ENCODE measurements at places on chromosomes 1 and 21. TPM values are rescaled to one million over a fixed set of nuclear protein-coding genes. Genes with fewer than 3 reads are reported as not detected.

DNA sequence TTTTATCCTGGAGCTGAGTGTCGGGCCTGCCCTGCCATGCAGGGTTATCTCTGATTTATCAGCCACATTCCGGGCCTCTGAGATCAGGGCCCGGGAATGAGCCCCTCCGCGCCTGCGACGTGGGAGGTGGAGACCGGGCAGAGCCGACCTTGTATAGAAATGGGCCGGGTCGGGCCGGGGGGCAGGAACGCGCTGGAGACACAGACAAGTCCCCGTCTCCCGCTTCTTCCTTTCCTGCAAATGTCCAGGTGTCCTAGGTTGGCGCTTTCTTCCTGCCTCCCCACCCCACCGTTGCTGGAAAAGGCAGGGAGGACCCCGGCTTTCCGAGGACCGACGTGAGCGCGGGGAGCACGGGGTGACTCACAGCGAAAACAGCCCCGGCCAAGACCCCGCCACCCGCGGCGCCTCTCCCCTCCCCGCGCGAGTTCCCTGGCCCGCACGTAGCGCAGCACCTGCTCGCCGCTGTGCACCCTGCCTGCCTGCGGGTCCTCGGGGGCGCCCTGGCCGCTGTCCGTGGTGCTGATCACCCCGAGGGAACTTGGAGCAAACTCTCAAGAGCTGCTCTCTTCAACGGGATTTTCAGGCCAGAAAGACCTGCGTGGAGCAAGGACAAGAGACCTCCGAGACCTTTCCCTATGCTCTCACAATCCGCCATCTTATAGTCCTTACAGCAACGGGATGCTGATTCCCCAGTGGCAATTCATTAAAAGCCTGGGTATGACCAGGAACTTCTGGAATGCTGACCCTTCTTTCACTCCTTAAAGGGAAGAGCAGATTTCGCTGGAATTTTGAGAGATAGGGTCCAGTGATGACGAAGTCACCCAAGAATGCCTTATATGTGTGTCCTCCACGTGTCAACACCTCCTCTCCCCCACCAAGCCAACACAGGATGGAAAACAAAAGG lies 475 bp upstream of the NPPB start:
- H3K36me3 ChIP-seq = no peaks in the 10 kb centered on the region
- H3K27ac ChIP-seq = no peak overlapping the region
- DNase-seq = peak; percentile 91
- peaks cover 37% of the 10 kb centered on the region for H3K27me3 ChIP-seq

DNA sequence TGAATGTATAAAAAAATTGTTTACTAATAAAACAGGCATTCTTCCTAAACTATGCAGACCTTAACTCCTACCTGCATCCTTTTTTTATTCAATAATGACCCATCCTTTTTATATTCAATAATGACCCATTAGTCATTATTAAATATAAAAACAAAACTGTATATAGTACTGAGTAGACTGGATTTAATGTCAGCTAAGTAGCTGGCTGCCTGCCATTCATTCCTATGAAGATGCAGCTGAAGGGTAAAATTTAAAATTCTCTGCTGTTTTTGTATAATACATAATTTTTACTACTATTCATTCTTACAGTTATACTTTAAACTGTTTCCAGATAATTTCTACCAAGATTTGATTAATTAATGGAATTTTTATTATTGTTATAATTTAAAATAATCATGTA lies 79.3 kb downstream of the DENND1B start:
- H3K36me3 ChIP-seq = no peaks in the 10 kb centered on the region
- H3K4me3 ChIP-seq = no peak overlapping the region
- no peak overlapping the region for H3K27ac ChIP-seq
- H3K27me3 ChIP-seq = no peaks in the 10 kb centered on the region

DNA sequence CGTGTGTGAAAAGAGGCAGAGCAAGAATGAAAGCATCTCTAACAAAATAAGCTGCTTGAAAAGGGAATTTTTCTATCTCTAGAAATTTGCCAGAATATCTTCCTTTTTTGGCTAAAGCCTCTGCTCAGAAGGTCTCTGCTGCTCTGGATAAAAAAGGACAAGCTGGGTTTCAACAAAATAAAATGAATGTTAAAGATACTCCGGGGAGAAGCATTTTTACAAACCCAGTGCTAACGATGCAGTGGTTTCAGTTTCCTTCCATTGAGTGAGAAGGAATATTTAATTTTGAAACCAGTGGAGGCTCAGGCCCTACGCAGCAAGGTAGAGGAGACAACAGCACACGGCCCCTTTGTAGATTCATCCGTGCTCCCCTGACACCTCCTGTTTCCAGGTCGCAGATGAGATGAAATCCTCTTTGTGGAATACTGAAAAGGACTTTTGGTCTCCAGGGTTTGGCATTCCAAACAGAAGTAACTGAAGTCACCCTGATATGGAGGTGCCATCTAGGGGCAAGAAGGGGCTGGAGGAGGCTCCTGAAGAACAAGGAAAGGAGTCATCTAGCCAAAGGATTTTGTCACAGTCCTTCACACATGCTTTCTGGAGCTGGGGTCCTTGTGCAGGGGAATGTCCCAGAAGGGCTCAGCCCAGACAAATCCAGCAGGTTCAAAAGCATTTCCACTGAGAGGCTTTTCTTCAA lies 65.7 kb upstream of the SYT6 start:
- peak overlapping the region; percentile 66 for H3K4me3 ChIP-seq
- H3K27me3 ChIP-seq = peaks cover 4% of the 10 kb centered on the region
- no peak for DNase-seq
- peaks cover 4% of the 10 kb centered on the region for H3K4me1 ChIP-seq

DNA sequence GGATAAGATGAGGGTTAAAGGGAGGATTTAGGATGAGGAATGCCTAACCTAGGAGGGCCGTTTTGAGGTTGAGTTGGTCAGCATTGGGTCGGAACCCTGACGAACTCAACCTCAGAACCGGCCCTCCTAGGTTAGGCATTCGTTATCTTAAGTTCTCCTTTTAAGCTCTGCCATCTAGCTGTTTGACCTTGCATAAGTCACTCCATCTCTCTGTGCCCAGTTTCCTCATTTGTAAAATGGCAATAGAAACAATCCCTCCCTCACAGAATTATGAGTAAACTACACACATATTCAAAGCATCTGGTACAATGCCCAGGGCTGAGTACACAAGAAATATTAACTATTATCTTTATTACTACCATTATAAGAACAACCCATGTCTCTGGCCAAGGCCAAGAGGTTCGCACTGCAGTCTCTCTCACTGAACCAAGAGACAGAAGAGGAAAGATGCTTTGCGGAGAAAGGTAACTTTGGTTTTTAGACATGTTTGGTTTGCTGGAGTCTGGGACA lies 4.8 kb downstream of the ABCB10 start:
- H3K27me3 ChIP-seq = no peaks in the 10 kb centered on the region
- no peak for DNase-seq
- H3K4me3 ChIP-seq = no peak overlapping the region
- no peaks in the 10 kb centered on the region for H3K36me3 ChIP-seq
- no peak overlapping the region for H3K27ac ChIP-seq

GRCh38 chr1:7290971-7291970 lies 479.8 kb upstream of the VAMP3 start:
- peak overlapping the region; percentile 37 for H3K4me3 ChIP-seq
- peaks cover 22% of the 10 kb centered on the region for H3K4me1 ChIP-seq
- peak; percentile 78 for DNase-seq
- no peaks in the 10 kb centered on the region for H3K36me3 ChIP-seq

DNA sequence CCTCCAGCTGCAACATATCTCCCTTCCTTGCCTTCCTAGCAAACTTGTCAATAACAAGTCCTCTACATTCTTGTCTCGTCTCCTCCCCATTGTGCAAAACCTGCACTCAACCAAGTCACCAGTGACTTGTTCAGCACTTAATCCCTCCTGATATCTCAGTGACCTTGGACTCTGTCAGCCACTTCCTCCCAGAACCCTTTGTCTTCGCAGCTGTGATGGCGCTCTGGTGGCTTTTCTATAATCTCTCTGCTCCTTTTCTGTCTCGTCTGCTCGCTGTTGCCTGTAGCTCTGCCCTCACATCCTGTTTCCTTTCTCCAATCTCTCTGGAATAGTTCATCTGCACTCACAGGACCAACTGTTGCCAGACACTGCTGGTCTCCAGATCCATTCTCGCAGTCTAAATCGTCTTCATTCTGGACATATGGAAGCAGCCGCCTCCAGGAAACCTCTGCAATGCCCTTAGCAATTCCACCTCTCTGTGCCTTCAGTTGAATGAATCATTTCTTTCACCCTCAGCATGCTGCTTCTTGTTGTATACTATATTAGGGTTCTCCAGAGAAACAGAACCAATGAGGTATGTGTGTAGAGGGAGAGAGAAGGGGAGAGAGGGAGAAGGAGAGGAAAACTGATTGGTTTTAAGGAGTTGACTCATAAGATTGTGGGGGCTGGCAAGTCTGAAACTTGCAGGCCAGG lies 17.4 kb upstream of the IFNAR2 start:
- H3K36me3 ChIP-seq = no peaks in the 10 kb centered on the region
- no peak overlapping the region for H3K27ac ChIP-seq
- no peak for DNase-seq
- no peaks in the 10 kb centered on the region for H3K27me3 ChIP-seq
- peaks cover 8% of the 10 kb centered on the region for H3K4me1 ChIP-seq
- no peak overlapping the region for H3K4me3 ChIP-seq

- H3K27me3 ChIP-seq = peaks cover 4% of the 10 kb centered on the region
- no peaks in the 10 kb centered on the region for H3K4me1 ChIP-seq
- H3K36me3 ChIP-seq = no peaks in the 10 kb centered on the region
- H3K27ac ChIP-seq = no peak overlapping the region
- DNase-seq = peak; percentile 41
These were observed 37.3 kb downstream of the CAMK2N1 start for GRCh38 chr1:20448671-20449071.

DNA sequence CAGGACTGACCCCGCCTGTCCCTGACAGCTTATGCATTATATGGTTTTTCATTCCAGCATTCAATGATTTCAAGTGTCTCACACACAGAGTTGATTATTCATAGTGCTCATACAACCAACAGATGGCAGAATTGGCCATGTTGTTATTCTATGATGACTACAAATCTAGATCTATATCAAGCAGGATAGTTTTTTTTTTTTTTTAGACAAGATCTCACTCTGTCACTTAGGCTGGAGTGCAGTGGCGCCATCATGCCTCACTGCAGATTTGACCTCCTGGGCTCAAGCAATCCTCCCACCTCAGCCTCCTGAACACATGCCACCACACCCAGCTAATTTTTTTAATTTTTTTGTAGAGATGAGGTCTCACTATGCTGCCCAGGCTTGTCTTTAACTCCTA lies 40.1 kb upstream of the LRRC8D start:
- H3K27me3 ChIP-seq = peaks cover 3% of the 10 kb centered on the region
- no peaks in the 10 kb centered on the region for H3K36me3 ChIP-seq
- H3K4me1 ChIP-seq = no peaks in the 10 kb centered on the region
- no peak for DNase-seq
- no peak overlapping the region for H3K4me3 ChIP-seq

GRCh38 chr1:108886292-108886691 lies 9.5 kb downstream of the GPSM2 start:
- no peak for DNase-seq
- no peak overlapping the region for H3K4me3 ChIP-seq
- H3K27me3 ChIP-seq = no peaks in the 10 kb centered on the region
- H3K4me1 ChIP-seq = no peaks in the 10 kb centered on the region
- no peak overlapping the region for H3K27ac ChIP-seq

- DNase-seq = no peak
- no peaks in the 10 kb centered on the region for H3K27me3 ChIP-seq
- no peak overlapping the region for H3K27ac ChIP-seq
- H3K4me3 ChIP-seq = no peak overlapping the region
- no peaks in the 10 kb centered on the region for H3K36me3 ChIP-seq
- no peaks in the 10 kb centered on the region for H3K4me1 ChIP-seq
These were observed 424.3 kb downstream of the PCP4 start for GRCh38 chr21:40291560-40291959.

GRCh38 chr1:235326719-235327558 lies 1.0 kb downstream of the ARID4B start:
- H3K36me3 ChIP-seq = no peaks in the 10 kb centered on the region
- DNase-seq = peak; percentile 74
- H3K27me3 ChIP-seq = no peaks in the 10 kb centered on the region
- H3K4me3 ChIP-seq = peak overlapping the region; percentile 90

DNA sequence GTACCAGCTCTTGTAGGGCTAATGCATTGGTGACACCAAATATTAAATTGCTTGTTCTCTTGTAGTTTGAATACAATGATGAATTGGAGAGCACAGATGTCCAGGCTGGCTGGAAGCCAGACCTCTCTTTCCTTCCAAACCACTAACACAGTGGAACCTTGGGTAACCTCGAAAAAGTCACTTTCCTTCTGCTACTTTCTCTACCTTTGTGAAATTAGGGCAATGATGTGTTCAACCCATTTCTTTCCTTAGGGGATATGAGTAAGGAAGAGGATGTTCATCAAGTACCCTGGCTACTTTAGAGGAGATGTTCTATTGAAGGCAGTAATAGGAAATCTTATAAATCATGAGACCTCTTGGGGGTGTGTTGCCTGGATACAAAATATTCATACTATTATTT lies 55.7 kb downstream of the XCL2 start:
- no peaks in the 10 kb centered on the region for H3K36me3 ChIP-seq
- H3K27me3 ChIP-seq = no peaks in the 10 kb centered on the region
- peaks cover 18% of the 10 kb centered on the region for H3K4me1 ChIP-seq
- H3K27ac ChIP-seq = no peak overlapping the region
- DNase-seq = no peak
- no peak overlapping the region for H3K4me3 ChIP-seq

GRCh38 chr1:41895552-41895951 lies 23.2 kb downstream of the HIVEP3 start:
- no peak overlapping the region for H3K4me3 ChIP-seq
- no peaks in the 10 kb centered on the region for H3K27me3 ChIP-seq
- H3K36me3 ChIP-seq = no peaks in the 10 kb centered on the region
- no peak overlapping the region for H3K27ac ChIP-seq
- DNase-seq = no peak

DNA sequence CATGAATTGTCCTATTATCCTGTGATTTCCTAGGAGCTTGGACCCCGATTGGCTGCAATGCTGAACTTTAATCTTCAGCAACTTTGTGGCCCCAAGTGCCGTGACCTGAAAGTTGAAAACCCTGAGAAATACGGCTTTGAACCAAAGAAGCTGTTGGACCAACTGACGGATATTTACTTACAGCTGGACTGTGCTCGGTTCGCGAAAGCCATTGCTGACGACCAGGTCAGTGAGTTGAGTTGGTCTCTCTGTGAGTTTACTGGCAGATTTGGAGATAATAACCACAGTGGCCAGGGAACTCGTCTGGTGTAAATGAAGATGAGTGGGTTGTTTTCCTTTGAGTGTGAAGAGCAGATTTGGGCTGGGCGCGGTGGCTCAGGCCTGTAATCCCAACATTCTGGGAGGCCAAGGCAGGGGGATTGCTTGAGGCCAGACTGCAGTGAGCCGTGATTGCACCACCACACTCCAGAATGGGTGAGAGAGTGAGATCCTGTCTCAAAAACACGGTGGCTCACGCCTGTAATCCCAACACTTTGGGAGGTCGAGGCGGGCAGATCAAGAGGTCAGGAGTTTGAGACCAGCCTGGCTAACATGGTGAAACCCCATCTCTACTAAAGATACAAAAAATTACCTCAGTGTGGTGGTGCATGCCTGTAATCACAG lies 39.1 kb upstream of the KIF1B start:
- H3K4me3 ChIP-seq = no peak overlapping the region
- peaks cover 28% of the 10 kb centered on the region for H3K36me3 ChIP-seq
- no peak for DNase-seq
- no peaks in the 10 kb centered on the region for H3K27me3 ChIP-seq
- H3K27ac ChIP-seq = no peak overlapping the region

GRCh38 chr1:1862905-1863547 lies 27.9 kb downstream of the GNB1 start:
- H3K4me1 ChIP-seq = peaks cover 32% of the 10 kb centered on the region
- H3K27ac ChIP-seq = peak overlapping the region; percentile 9
- no peaks in the 10 kb centered on the region for H3K36me3 ChIP-seq
- H3K4me3 ChIP-seq = no peak overlapping the region

Gene LCE1F
- not detected for total RNA-seq

Gene ZBTB8A
- 10.6 TPM for total RNA-seq

Gene KRTAP19-3
- total RNA-seq = not detected

Gene FAM151A
- not detected for total RNA-seq

Gene NOS1AP
- not detected for total RNA-seq

Gene KCNQ4
- not detected for total RNA-seq

Gene IGSF9
- under 0.01 TPM for total RNA-seq

Gene MIS18A
- total RNA-seq = 3.8 TPM

Gene PYHIN1
- total RNA-seq = not detected
